ENCODE measurements at places on chromosomes 2 and 18. TPM values are rescaled to one million over a fixed set of nuclear protein-coding genes. Genes with fewer than 3 reads are reported as not detected.

Gene TEKT4
- total RNA-seq: 0.58 TPM

Gene AKAIN1
- total RNA-seq: not detected

Gene GLB1L
- total RNA-seq: 3.6 TPM

Gene CGREF1
- total RNA-seq: 0.72 TPM

Gene SEPTIN10
- 0.40 TPM for total RNA-seq

Gene SCN3A
- not detected for total RNA-seq

Gene C2orf15
- 0.16 TPM for total RNA-seq
